ENCODE measurements at places on chromosomes 3 and 15. TPM values are rescaled to one million over a fixed set of nuclear protein-coding genes. Genes with fewer than 3 reads are reported as not detected.

DNA sequence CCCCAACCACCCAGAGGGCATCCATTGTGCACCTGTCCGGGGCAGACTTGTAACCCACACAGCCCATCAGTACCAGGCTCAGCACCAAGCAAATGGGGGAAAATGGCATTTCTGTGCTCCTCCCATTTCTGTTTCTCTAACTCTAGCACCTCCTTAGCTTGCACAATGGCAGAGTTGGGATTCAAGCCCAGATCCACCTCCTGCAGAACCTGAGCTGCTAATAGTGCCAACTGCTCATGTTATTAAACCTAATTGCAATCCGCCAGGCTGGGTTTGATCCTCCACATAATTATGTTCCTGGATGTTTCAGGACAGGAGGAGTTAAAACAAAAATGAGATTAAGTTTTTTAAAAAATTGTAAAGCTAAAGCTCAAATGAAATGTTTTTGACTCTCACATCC is 235.0 kb downstream of the OCA2 start:
- no peaks in the 10 kb centered on the region for H3K36me3 ChIP-seq
- peaks cover 5% of the 10 kb centered on the region for H3K4me1 ChIP-seq
- no peak for DNase-seq
- H3K27ac ChIP-seq, result no peak overlapping the region
- no peaks in the 10 kb centered on the region for H3K27me3 ChIP-seq

- DNase-seq, result peak; percentile 38
- H3K4me3 ChIP-seq, result no peak overlapping the region
- H3K36me3 ChIP-seq, result no peaks in the 10 kb centered on the region
- H3K27me3 ChIP-seq, result peaks cover 4% of the 10 kb centered on the region
- no peak overlapping the region for H3K27ac ChIP-seq
Observed at GRCh38 chr3:132399054-132399929, 18.0 kb upstream of the DNAJC13 start.

GRCh38 chr15:59892985-59893384 is 111.1 kb upstream of the FOXB1 start:
- H3K4me1 ChIP-seq, result no peaks in the 10 kb centered on the region
- DNase-seq, result peak; percentile 3
- H3K27ac ChIP-seq, result no peak overlapping the region
- H3K4me3 ChIP-seq, result no peak overlapping the region
- peaks cover 30% of the 10 kb centered on the region for H3K27me3 ChIP-seq

The MUC20 gene
- 2.3 TPM for total RNA-seq

The GOLGA8G gene
- not detected for total RNA-seq

The LRRN1 gene
- 77.6 TPM for total RNA-seq

Data from neural crest cell (in vitro differentiated cells).